ENCODE measurements at places on chromosomes 6 and 20.

GRCh38 chr6:17650656-17651309 is 50.7 kb downstream of the FAM8A1 start:
- no peak for DNase-seq

- no peak for DNase-seq
These were observed 598.4 kb upstream of the ZNF337 start for GRCh38 chr20:26295006-26295405.

DNA sequence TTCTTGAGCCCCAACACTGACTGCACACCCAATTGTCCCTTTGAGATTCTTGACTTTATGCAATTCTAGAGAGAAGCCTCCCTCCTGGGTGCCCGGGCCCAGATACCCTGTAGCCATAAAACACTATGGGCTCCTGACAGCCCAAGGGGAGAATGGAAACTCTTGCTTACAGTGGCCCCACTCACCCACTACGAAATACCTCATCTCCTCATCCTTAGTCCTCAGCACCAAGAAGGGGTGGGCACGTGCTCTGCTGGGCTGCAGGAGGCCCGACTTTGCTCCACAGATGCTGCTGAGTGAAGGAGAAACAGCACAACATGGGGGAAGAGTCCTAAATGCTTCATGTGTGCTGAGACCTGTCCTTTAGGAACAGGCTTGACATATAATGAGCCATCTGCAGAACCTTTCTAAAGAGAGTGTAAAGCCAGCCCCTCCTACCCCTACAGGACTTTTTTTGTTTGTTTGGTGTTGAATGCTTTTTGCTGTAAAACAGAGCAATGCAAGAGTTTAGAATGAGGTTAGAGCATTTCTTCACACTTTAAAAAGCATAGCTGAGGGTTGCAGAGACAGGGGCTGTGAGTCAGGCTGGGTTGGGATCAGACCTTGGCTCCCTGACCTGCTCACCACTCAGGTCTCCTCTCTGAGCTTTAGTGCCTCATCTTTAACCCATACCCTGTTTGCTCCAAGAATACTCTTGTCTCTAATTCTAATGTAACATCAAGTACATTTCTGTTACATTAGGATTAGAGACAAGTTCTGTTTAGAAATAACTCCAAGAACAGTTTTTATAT is 17.6 kb upstream of the SIRPG start:
- DNase-seq = no peak

GRCh38 chr6:170007468-170008293 is 256.3 kb downstream of the ERMARD start:
- no peak for DNase-seq

GRCh38 chr6:116205281-116205680 is 48.6 kb downstream of the TSPYL4 start:
- no peak for DNase-seq

GRCh38 chr20:4342609-4343008 is 327.3 kb upstream of the RNF24 start:
- DNase-seq = no peak

DNA sequence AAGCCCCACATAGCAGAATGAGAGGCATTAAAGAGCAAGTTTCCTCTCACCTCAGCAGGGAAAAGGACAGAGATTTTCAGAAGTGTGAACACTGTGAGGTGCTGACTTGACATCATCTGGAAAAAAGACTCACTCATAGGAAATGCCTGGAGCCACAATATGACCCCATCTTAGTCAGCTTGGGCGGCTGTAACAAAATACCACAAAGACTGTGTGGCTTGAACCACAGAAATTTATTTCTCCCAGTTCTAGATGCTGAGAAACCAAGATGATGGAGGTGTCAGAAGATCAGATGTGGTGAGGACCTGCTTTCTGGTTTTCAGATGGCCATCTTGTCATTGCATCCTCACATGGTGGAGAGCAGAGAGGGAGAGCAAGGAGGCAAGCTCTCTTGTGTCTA is 253.1 kb downstream of the ADGB start:
- DNase-seq = no peak

GRCh38 chr6:101118136-101118396 is 236.9 kb upstream of the ASCC3 start:
- DNase-seq = no peak

GRCh38 chr6:53494076-53494475 is 50.8 kb downstream of the GCLC start:
- DNase-seq = no peak

- no peak for DNase-seq
These were observed 106.5 kb downstream of the HACE1 start for GRCh38 chr6:104753251-104753650.

DNA sequence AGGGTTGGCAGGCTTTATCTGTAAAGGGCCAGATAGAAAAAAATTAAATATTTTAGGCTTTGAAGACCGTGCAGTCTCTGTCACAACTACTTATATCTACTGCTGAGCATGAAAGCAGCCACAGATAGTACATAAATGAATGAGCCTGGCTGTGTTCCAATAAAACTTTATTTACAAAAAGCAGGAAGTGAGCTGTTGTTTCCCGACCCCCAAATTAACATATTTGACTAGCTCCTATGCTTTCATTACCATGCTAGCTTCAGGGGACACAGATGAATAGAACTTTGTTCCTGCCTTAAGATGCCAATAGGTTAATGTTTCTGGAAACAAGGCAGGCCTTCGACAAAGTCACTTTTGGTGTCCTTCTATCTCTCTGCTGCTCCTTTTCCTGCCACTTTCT is 1058.0 kb upstream of the FLRT3 start:
- no peak for DNase-seq

DNA sequence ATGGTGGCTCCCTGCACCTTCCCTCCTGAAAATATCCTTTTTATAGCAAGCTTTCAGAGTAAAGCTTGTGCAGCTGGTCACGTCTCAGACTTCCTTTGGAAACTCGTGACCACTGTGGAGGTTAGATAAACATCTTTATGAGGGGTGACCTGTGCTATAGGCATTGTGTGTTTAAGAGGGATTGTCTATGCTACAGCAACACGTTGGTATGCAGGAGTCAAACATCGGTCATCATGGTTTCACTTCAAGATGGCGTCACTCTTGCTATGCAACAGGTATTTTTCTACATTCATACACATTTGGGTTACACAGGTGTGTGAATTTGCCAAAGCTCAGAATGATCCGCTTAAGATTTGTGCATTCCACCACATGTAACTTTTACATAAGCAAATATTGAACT is 14.6 kb upstream of the BLCAP start:
- no peak for DNase-seq

GRCh38 chr6:89566008-89566800 is 72.3 kb downstream of the LYRM2 start:
- DNase-seq = no peak

- no peak for DNase-seq
These were observed 86.5 kb upstream of the E2F3 start for GRCh38 chr6:20314866-20315845.

GRCh38 chr20:24634855-24635254 is 165.4 kb downstream of the SYNDIG1 start:
- DNase-seq = no peak

DNA sequence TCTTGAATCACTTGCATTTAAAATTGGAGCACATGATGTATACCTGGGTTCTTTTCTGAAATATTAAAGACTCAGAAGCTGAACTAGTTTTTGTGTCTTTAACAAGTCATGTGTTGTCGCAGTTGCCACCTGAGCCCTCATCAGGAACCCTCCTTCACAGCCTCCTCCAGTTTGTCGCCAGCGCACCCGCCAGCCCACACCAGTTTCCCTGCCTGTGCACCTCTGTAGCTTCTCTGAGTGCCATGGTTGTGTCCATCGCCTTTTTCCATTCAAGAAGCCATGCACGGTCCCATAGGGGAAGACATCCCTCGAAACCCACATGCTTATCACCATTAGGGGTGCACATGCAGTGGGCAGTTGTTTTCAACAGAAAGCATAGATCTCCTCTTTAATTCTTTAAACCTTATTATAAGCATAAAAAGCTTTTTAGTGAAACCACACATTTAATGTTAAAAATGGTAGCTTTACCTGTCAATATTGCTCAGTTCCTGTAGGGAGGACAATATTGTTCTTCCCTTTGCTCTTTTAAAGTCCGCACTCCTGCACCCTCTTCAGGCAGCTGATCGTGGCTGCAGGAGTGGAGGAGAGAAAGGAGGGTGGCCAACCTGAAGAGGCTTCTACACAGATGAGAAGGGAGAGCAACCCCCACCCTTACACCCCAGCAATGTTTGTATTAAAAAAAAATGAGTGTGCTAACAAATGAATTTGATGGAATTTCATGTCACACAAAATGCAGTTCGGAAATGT is 121.9 kb downstream of the CFAP61 start:
- no peak for DNase-seq

GRCh38 chr6:37202788-37203491 is 33.0 kb downstream of the PIM1 start:
- no peak for DNase-seq

DNA sequence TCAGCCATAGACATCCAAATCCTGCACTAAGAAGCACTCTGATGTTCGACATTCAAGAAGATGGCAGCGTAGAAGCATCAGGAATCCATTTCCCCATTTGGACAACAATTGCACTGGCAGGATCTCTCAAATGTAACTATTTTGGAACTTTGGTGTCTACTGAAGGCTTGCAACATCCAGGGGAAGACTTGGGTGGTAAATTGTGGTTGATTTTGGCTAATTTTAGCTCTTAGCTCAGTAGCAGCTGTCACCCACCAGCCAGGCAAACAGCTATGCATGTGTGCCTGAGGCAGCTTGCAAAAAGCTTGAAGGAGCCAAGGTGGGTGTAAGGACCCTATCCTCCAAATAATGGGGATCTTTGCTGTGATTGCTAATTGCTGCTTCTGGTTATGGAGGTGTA is 35.1 kb upstream of the PPP1R3G start:
- no peak for DNase-seq

DNA sequence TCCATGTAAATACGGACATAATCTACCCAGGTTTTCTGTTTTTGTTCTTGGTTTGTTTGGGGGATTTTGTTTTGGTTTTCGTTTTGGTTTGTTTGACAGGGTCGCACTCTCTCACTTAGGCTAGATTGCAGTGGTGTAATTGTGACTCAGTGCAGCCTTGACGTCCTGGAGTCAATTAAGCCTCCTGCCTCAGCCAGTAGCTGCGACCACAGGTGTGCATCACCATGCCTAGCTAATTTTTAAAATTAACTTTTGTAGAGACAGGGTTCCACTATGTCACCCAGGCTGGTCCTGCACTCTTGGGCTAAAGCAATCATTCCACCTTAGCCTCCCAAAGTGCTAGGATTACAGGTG is 37.8 kb upstream of the EYA4 start:
- no peak for DNase-seq

GRCh38 chr6:157265635-157266034 is 57.7 kb downstream of the TMEM242 start:
- no peak for DNase-seq

DNA sequence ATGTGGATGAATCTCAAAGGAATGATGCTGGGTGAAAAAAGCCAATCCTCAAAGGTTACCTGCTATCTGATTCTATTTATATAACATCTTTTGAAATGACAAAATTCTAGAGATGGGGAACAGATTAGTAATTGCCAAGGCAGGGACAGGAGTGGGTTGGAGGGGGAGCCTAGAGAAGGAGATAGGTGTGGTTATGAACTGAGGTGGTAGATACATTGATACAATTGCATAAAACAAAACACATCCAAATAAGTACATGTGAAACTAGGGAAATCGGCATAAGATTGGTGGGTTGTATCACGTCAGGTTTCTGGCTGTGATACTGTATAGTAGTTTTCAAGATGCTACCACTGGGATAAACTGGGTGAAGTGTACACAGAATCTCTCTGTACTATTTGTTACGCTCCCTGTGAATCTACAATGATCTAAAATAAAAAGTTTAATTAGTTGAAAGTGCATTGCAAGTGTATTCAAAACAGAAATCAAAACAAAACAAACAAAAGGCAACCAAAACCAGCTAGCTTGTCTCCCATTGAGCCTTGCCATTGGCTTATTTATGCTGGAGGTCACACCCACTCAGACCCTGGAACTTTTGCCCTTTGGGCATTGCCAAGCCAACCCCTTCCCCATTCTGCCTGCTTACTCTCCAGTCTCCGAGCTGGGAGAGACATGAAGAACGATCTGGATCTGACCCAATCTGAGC is 27.8 kb downstream of the PPP1R16B start:
- no peak for DNase-seq
